ENCODE measurements at places on chromosomes 3 and 15.

GRCh38 chr3:34948517-34948916 lies 690.8 kb upstream of the ARPP21 start:
- DNase-seq, result no peak

DNA sequence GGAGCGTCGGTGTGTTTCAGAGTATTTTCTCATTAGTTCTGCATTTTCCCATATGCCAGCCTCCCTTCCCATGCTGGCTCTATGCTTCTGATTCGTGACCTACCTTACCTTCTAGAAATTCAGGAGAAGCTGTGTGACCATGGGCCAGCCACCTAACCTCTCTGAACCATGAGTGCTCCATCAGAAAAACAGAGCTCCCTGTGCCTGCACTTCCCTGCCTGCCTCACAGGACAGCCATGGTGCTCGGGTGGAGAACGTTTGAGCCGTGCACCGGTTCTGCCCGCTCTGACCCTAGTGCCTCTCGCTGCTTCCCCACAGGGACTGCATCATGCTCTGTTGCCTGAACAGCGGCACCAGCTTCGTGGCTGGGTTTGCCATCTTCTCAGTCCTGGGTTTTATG lies 74.5 kb upstream of the SLC6A1 start:
- no peak for DNase-seq

- no peak for DNase-seq
Observed at GRCh38 chr15:55714064-55714463, 28.9 kb downstream of the PRTG start.

GRCh38 chr3:126926684-126927400 lies 56.1 kb upstream of the PLXNA1 start:
- no peak for DNase-seq

- no peak for DNase-seq
Observed at GRCh38 chr3:107269136-107269535, 108.1 kb upstream of the CCDC54 start.

- DNase-seq, result no peak
Observed at GRCh38 chr3:9776896-9777693, 7.3 kb upstream of the CAMK1 start.

GRCh38 chr3:42731476-42732195 lies 29.0 kb upstream of the HHATL start:
- DNase-seq, result no peak

- no peak for DNase-seq
Observed at GRCh38 chr3:38647217-38647970, 2.1 kb downstream of the SCN5A start.

GRCh38 chr3:71208211-71209095 lies 375.1 kb downstream of the FOXP1 start:
- no peak for DNase-seq

GRCh38 chr15:51731549-51732267 lies 5.7 kb downstream of the LYSMD2 start:
- peak; percentile 56 for DNase-seq

DNA sequence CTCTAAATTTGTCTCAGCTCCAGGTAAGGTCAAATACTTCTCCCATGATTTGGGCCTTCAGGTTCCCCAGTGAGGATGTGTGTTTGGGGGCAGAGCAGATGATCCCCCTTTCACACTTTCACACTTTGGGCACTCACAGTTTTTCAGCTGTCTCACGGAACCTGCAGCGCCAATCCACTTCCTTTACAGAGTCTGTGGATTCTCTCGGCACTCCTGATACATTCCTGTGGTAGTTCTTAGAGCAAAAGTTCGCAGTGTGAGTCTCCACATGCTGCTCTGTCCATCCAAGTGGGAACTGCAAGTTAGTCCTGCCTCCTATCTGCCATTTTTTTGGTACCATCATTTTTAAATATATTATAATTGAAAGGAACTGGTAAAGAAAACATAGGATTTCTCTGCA lies 20.2 kb upstream of the CPOX start:
- no peak for DNase-seq

DNA sequence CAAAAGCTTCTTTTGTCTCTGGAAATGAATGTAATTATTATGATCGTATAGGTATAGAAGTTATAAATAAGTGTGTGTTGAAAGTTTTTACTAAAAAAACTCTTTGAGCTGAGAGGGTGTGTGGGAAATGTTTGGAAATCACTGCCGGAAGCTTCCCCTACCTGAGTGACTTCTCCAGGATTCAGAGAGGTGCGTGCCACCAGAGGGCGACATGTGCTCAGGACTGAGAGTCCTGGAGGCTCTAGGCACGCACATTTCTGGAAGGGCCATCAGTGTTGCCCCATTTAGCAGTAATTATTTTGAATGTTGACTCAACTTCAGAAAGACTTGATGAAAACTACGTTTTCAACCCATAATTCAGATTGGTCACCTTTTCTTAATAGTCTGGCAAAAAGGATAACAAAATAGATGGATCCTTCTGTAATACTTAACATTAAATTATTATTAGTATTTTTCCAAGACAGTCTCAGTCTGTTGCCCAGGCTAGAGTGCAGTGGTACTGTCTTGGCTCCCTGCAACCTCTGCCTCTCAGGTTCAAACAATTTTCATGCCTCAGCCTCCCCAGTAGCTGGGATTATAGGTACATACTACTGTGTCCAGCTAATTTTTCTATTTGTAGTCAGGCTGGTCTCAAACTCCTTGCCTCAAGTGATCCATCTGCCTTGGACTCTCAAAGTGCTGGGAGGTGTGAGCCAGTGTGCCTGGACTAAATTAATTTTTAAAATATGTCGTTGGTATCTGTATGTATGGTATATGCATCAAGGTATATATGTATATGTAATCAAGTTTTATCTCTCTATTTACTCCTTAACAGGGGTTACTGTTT lies 34.5 kb downstream of the GPR171 start:
- DNase-seq, result peak; percentile 82

DNA sequence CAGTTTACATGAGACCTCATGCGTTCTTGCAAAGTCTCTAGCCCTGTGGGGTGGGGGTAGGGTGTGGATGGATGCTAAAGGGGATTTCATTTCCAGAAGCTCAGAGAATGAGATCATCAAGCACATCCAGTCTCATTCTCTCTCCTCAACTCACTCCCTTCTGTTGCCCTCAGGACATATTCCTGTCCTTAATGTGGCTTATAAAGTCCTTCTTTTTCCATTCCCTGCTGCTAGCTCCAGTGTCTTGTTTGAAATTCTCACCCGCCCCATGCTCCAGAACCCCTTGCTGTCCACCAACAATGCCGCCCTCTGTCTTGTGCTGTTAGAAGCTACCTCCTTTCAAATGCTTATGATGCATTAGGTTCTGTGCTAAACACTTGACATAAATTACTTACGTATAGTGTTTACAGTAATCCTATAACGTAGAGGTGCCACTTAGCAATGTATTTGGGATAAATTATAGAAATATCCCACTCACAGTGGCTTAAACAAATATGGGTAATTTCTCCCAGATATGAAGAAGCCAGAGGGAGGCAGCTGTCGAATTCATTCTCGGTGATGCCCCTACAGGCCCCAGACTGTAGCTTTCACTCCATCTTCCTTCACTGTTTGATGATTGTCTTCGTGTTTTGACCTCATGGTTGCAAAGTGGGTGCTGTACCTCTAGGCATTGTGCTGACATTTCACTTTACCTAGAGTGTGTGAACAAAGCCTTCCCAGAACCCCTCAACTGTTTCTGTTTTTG lies 273.1 kb upstream of the TBL1XR1 start:
- DNase-seq, result no peak

DNA sequence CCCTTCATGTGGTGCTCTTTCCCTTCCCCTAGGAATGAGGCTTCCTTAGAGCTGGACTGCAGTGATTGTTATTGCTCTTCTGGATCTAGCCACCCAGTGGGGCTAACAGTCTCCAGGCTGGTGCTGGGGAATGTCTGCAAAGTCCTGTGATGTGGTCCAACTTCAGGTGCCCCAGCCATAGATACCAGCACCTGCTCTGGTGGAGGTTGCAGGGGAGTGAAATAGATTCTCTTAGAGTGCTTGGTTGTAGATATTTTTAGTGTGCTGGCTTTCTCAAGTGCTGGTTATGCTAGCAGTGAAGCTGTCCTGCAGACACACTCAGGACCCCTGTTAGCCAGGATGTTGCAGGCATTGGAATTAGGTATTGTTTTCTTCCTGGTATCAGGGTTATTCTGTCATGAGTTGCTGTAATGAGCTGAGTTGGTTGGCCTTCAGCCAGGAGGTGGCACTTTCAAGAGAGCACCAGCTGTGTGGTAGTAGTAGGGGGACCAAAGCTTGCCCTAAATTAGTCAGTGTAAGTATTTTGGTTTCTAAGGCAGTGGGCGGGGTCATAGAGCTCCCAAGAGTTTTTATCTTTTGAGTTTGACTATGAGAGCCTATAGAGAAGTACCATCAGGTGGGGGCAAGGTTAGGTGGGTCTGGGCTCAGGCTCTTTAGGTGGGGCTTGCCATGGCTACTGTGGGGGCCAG lies 317.5 kb upstream of the SGO1 start:
- DNase-seq, result no peak

GRCh38 chr3:196202516-196202970 lies 8.7 kb downstream of the ZDHHC19 start:
- DNase-seq, result no peak

- DNase-seq, result no peak
Observed at GRCh38 chr3:64272842-64273241, 47.6 kb upstream of the PRICKLE2 start.

GRCh38 chr15:45268135-45268534 lies 16.1 kb downstream of the SLC28A2 start:
- peak; percentile 5 for DNase-seq

GRCh38 chr15:101466188-101466587 lies 23.3 kb downstream of the PCSK6 start:
- DNase-seq, result no peak

- DNase-seq, result no peak
Observed at GRCh38 chr3:166111562-166111961, 274.3 kb upstream of the BCHE start.

DNA sequence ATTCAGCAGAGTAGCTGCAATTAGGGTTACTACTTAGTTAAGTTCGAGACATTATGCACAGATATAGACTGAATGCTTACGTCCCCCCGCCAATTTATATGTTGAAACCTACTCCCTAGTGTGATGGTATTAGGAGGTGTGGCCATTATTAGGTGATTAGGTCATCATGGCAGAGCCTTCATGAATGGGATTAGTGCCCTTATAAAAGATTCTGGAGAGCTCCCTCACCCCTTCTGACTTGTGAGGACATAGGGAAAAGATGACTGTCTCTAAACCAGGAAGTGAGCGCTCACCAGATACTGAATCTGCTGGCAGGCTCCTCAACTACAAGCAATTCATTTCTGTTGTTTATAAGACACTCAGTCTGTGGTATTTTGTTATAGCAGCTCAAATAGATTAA lies 25.6 kb upstream of the TEX9 start:
- no peak for DNase-seq

DNA sequence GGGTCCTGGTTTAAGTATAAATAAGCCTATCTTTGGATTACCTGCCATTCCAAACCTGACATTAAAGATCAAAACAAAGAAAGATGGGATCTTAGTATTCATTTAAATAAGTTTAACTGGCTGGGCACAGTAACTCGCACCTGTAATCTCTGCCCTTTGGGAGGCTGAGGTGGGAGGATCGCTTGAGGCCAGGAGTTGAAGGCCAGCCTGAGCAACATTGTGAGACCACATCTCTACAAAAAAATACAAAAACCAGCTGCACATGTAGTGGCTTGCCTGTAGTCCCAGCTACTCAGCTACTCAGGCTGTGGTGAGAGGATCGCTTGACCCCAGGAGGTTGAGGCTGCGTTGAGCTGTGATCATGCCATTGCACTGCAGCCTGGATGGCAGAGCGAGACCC lies 176.9 kb downstream of the FNDC3B start:
- DNase-seq, result no peak

DNA sequence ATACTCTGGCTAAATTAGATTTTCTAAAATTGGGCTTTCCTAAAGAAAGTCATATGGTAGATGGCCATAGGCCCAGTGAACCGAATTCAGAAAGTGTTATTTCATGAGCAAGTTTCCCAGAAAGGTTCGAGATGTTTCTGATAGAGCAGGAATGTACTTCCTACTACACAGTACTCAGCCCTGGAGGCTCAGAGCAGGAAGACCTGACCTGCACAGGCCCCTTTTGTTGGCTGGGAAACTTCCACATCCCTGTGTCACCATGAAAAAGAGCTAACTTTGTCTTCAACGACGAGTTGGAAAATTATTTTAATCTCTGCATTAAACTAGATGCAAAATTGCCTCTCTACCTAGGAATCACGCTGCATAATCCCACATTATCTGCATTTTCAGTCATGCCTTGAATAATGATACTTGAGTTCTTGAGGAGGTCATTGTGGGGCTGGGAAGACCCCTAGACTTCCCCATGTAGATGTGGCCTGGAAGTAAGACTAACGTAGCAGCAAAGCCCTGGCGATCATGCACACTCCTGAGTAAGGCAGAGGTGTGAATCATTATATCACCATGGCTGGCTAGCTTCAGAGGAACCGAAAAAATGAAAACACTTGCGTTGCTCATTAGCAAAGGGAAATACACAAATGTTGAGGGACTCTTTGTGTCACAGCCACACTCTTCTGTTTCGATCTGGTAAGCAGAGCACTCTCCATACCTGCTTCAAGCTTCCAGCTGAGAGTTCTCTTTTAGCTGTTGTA lies 47.1 kb downstream of the CMTM7 start:
- DNase-seq, result peak; percentile 55

DNA sequence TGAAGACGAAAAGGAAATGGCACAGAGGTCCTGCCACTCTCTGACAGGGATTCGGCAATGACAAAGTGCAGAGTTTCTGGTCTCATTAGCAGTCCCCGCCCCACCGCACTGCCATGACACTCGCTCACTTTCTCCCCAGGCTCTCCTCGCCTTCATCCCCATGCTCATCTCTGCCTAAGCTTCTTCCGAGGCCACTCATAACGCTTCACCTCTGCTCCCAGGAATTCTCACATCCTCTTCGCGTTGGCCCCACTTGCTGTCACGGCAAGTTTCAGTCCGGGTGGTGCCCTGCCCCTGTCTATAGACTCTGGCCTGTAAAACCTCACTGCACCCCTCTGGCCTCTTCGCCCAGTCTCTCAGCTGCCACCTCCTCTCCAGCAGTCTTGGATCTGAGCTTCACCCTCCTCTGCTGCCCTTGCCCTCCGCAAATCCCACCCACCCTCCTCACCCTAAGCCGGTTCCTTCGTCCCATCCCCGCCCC lies 654 bp downstream of the RUBCN start:
- no peak for DNase-seq

DNA sequence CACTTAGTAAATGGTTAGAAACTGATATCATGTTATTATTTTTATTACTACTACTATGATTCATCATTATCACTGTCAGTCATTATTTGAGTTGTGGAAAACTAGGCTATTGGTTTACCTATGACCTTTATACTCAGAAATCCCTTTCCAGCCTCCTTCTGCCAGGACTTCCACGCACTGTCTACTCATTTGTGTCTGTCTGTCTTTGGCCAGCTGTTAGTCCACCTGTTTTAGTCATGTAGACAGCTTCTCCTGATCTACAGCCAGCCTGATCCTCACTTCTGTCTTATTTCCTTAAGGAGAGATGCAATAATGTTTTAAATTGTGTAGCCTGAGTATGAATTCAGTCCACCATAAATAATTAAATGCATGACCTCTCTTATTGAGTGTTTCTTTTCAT lies 162.8 kb downstream of the EPHA3 start:
- DNase-seq, result no peak

GRCh38 chr3:8834974-8835373 lies 65.6 kb upstream of the OXTR start:
- DNase-seq, result no peak

Measured in CD4-positive, alpha-beta T cell treated with Interleukin-15 for 4 hours (primary cell).